Stimulated activated CD8-positive, alpha-beta memory T cell treated with anti-CD3 and anti-CD28 coated beads, Interleukin-2, amount 100 ng/mL, for 1 hour (primary cell): ENCODE measurements at places on chromosomes 2 and 18.

DNA sequence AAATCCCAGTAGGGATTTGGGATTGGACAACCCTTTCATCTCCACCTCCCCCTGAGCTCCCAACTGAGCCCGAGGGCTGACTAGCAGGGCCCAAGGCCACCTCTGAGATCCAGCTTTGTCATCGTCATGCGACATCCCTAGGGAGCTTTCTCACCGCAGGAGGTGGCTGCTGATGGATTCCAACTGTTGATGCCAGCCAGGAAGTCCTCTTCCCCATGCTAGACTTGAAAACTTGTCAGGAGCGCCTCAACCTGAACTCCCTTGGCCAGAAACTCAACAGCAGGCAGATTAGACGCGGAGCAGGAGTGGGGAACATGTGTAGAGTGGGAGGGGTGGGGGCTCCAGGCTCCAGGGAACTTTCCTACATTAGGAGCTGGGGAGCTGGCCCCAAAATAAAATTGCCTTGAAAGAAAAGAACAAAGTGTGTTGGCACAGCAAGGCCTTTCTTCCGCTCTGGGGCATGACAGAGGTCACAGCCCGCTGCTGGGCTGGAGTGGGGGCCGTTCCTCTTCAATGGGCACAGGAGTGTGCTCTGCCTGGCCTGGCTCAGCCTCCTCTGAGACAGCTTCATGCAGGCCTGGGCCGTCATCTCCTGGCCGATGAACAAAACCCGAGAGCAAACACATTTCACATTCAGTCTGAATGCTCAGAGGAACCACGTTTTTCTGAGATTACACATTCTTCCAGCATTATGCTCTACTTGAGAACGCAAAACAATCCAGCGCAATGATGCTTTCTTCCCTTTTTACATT lies 34.5 kb downstream of the EMILIN2 start:
- no peak for DNase-seq

GRCh38 chr2:62547854-62548253 lies 41.9 kb upstream of the TMEM17 start:
- no peak for DNase-seq

DNA sequence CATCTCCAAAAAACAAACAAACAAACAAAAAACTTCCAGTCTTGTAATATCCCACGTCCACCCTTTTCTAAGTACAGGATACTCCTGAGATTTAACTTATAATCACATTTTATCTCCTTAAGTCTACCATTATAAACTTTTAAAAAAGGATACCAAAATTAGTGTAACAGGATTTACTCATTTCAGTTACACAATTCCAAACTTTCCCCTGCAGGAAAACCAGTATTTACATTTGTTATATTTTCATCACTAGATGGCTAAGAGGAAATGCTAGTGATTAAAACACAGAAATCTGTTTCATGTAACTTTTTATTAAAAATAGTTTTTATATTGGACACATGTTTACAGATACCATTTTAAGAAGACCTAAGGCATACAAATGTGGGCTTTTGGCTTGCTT lies 27.5 kb downstream of the CFAP36 start:
- DNase-seq = no peak

- no peak for DNase-seq
Observed at GRCh38 chr2:36672199-36672598, 24.3 kb upstream of the VIT start.

GRCh38 chr2:207236156-207236935 lies 70.6 kb upstream of the KLF7 start:
- DNase-seq = no peak

- no peak for DNase-seq
Observed at GRCh38 chr18:23528580-23529472, 25.5 kb downstream of the RMC1 start.

- no peak for DNase-seq
Observed at GRCh38 chr2:180356676-180357075, 349.6 kb upstream of the CWC22 start.

- no peak for DNase-seq
Observed at GRCh38 chr18:77316641-77317040, 67.0 kb downstream of the GALR1 start.

GRCh38 chr2:17827316-17827715 lies 11.1 kb downstream of the MSGN1 start:
- DNase-seq = no peak

- DNase-seq = no peak
Observed at GRCh38 chr2:15858466-15858865, 81.9 kb upstream of the MYCN start.

GRCh38 chr2:179224361-179224760 lies 40.3 kb downstream of the SESTD1 start:
- DNase-seq = no peak

DNA sequence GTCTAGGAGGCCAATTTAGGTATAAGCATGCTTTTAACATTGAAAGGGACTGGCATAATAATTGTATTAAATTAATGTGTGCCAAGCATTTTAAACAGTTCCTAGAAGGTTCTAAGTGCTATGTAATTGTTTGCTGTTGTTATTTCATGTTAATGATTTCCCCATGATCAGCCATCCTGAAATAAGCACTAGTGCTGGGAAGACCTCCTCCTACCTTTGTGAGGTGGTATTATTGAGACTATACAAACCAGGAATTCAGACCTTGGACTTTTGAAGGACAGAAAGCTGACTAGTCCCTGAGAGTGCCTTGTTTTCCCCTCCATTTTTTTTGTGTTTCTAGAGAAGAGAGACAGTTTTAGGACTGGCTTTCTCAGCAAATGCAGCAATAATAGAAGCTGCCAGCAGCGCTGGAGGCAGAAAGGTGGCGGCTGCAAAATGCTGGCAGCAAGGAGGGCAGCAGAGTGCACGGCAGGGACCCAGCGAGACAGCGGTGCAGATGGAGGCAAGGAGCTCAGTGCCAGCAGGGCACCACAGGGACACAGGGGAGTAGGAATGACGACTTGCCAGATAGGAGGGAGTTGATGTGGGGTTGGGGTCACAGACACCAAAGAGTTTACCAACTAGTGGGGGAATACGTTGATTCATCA lies 25.3 kb downstream of the NABP1 start:
- DNase-seq = no peak

DNA sequence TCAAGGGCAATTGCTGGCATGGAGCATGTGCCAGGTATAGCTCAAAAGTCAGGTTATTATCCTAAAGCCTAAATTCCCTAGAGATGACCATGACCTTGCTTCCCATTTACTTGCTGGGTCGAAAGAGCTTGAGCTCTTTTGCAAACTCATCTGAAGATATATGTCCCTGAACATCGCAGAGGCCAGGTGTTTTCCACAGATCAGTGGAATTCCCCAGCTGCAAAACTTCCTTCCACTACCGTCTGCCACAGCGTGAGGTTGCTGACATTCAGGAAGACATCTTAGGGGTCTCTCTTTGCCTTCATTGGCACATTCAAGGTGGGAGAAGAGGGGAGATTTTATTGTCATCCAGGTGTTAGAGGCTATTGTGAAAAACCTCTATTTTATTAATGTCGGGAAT lies 171.0 kb downstream of the MIB1 start:
- DNase-seq = no peak

GRCh38 chr18:2036086-2036485 lies 535.2 kb downstream of the METTL4 start:
- DNase-seq = no peak

- no peak for DNase-seq
Observed at GRCh38 chr2:239353692-239354091, 47.1 kb downstream of the HDAC4 start.

DNA sequence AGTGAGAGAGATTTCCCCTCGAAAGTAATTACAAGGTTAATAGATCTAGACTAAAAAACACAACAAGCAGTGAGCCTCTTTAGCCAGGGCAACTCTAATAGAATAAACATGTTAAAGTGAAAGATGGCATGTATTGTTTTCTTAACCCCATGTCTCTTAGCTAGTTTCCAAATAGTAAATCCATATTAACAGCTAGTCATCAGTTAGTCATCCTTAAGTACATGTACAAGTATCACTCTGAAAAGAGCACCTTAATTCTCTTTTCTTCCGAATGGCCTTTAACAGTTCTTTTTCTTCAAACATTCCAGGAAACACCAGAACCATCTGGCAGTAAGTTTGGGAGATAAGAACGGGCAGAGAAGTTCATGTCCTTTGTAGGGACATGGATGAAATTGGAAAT lies 1480.0 kb downstream of the LRP1B start:
- DNase-seq = no peak

- DNase-seq = peak; percentile 17
Observed at GRCh38 chr18:12726774-12727550, 24.1 kb downstream of the PSMG2 start.

DNA sequence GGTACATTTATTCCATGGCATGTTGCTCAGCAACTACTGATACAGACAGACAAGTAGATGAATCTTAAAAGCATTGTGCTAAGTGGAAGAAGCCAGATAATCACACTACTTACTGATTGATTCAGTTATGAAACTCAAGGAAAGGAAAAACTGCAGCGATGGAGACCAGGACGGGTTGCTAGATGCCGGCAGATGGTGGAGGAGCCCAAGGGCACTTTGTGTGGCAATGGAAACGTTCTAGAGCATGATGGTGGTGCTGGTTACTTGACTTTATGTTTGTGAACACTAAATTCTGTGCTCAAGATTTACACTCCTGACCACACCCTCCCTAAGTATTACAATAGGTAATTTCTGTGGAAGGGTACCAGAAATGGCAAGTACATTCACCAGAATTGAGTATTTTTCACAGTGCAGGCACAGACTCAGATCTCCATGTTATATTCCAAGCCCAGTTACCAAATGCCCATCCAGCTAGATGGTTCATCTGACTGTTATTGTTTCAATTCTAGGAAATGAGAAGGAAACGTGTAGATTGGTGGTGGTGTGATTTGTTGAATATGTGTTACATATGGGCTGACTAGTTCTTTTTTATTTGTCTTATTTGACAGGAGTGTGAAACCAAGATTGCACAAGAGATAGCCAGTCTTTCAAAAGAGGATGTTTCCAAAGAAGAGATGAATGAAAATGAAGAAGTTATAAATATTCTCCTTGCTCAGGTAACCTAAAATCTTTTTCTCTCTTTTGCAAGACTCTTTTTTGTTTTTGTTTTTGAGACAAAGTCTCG lies 55.1 kb downstream of the RALBP1 start:
- no peak for DNase-seq

DNA sequence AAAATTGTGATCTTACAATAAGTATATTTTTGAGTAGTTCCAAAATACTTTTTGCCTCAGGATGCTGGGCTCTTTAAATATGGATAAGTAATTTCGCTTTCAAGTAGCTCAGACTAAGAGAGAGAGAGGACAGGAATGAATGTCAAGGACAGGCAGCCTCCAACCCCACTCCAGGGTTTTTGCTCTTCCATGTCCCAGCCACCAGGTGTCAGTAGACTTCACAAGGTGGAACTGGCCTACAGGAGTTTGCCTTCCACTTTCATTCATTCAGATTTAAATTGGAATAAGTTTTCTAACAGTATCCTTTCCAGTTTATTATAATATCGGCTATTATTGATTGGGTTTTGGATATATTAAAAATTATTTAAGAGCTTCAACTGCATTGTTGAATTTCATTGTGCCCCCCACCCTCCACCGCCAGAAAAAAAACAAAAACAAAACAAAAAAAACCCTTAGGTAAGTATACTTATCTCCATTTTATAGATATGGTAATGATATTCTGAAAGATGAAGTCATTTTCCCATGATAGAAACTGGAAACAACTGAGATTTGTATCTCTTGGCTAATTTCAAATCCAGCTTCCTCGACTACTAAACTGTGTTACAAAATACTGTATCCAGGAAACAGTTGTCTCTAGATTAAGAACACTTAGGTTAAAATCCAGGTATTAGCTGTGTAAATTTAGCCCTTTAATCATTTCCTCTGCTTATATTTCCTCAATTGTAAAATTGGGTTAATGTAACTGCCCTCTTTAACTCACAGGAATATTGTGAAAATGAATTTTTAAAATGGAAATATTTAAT lies 793.1 kb downstream of the ERBB4 start:
- DNase-seq = no peak

DNA sequence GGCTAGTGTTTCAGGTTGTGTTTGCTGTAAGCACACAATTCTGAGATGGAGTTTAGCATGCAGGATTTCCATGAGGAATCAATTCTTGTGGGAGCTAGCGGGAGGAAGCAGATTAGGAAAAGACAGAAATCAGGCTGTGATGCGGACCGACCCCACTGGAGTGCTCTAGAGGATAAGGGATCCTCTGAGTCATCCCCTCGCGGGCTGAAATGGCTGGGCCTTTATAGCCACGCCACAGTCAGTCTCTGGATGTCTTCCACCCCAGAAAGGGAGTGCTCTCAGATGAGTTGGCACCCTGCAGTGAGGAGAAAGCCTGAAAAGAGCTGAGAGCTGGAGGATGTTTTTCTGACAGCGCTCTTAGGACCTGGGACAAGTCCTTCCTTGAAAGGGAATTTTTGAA lies 102.4 kb downstream of the GALNT3 start:
- DNase-seq = no peak

- no peak for DNase-seq
Observed at GRCh38 chr2:36697424-36698066, 1.0 kb downstream of the VIT start.

- no peak for DNase-seq
Observed at GRCh38 chr2:5938566-5938896, 246.3 kb downstream of the SOX11 start.

DNA sequence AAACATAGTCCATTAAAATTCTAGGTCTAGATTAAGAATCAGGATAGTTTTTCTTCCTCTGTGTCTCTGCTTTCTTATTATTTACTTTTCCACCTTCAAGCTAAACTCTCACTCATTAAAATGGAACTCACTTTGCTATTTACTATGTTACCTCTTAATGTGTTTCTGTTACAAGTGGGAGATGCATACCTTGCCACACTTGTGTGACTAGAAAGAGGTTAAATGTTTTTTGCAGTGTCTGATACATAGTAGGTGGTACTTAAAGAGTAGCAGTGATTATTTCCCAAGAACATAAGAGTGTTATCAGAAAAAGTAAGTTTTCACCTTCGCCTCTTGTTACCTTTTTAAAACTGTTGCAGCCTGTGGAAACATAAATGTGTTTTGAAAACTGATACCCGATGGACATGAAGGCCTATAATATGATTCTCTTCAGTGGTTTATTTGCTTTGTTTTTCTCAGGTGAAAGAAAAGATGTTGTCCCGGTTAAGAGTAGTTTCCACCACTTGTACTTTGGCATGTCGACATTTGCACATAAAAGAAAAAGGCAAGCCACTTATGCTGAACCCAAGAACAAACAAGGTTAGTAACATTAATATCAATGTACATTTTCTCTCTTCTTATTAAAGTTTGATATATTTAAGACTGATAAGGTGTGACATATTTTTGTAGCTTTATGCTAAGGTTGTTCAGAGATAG lies 16.6 kb downstream of the ME2 start:
- no peak for DNase-seq

DNA sequence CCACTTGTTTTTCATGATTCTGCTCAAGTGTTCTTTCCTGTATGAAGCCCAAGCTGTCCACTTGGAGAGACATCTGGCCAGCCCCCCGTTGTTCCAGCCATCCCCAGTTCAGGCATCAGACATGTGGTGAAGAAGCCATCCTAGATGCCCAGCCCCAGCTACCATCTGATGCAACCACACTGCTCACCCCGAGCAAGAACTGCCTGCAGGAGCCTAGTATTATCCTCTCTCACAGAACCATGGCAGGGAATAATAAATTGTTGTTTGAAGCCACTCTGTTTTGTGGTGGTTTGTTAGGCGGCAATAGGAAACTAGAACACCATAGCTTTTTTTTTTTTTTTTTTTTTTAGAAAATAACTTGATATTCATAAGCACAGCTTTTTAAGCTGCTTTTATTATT lies 19.5 kb upstream of the DARS1 start:
- no peak for DNase-seq
